ENCODE measurements at places on chromosomes 6 and 20.

DNA sequence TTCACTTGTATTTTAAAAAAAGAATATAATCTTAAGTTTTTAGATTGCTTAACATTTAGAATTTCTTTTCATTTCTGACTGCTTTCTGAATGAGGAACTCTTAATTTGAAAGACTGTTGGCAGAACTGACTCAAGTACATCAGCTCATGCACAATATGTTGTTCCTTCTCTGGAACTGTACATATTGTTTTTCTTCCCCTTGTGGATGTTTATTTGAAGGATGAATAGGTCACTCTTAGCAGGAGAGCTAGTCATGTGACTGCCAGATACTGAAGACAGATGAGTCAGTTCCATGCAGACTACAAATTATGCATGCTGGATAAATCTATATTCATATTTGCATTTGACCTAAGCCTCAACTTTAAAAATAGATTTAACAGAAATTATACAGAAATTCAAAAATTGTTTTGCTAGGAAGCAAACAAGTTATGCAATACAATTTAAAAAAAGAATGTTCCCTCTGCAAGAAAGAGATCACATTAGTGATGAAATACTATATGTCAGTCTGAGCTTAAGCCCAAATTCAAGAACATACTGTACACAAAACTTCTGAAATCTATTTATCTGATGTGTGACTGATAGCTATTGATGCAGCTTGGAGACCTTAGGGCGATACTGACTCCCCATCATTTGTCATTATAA lies 1274.9 kb upstream of the GJE1 start:
- no peak for DNase-seq

GRCh38 chr6:31592396-31592771 lies 422 bp downstream of the NCR3 start:
- no peak for DNase-seq

DNA sequence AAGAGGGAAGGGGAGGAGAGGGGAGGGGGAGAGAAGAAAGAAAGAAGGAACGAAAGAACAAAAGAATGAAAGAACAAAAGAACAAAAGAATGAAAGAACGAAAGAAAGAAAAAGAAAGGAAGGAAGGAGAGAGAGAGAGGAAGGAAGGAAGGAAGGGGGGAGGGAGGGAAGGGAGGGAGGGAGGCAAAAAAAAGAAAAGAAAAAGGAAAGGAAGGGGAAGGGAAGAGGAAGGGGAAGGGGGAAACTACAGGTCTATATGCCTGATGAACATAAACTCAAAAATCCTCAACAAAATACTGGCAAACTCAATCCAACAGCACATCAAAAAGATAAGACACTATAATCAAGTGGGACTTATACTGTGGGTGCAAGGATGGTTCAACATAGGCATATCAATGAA lies 13.7 kb upstream of the LGSN start:
- DNase-seq = no peak

DNA sequence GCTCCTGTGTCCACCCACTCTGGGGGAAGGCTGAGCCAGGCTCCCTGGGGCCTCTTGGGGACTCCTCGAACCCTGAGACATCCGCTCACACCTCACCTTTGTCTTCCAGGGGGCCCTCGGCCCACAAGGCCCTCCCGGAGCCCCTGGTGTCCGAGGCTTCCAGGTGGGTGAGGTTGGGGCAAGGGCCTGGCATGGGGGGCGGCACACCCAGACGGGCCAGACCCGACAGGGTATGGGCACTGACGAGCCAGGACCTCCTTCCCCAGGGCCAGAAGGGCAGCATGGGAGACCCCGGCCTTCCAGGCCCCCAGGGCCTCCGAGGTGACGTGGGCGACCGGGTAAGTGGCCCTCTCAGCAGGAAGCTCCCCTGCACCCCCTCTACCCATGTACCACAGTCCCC lies 13.4 kb downstream of the COL9A3 start:
- DNase-seq = no peak

GRCh38 chr6:139903411-139904157 lies 529.1 kb upstream of the CITED2 start:
- no peak for DNase-seq

DNA sequence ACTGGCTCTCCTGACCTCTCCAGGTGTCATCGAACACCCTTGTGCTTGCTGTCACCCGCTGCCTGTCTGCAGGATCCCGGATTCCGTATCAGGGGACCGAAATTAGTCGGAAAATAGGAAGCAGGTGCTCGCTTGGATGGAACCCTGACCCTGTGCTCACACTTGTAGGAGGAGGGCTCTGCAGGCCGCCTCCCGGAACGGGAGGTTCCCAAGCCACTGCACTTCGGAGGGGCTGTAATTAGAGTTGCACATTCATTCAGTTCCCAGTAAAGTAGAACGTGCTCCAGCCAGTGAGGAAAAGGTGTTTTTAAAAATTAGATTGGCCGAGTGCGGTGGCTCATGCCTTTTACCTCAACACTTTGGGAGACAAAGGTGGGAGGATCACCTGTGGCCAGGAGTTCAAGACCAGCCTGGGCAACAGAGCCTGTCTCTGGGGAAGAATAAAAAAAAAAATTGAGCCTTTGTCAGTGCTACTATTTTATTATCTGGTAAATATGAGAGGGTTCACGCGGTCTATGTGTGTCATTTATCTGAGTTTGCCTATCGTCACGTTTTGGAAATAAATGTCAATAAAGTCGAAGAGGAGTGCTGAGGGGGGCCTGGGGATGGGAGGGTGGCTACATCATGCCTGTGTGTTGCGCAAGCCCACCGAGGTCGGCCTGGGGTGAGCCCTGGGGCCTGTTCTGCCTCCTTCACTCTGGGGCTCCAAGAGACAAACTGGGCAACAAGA lies 1.5 kb upstream of the GMEB2 start:
- no peak for DNase-seq

GRCh38 chr20:61192337-61192950 lies 59.6 kb upstream of the CDH4 start:
- DNase-seq = no peak

DNA sequence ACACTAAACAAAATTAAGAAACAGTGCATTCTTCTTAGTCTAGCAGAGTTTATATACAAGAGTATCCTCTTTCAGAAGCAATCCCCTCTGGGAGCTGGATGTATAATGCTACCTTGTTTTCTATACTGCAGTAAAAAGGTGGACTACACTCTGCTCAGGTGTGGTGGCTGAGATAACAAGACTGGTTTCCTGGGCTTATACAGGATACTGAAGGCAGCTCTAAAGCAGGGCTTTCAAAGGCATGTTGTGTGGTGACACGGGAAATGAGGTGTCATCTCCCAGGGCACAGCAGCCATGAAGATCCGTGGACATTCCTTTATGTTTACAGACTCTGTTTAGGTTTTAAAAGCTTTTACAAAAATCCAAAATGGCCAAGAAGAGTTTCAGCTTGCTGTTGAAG lies 136.7 kb downstream of the MAP3K4 start:
- no peak for DNase-seq

GRCh38 chr6:24631671-24632070 lies 14.3 kb downstream of the KIAA0319 start:
- no peak for DNase-seq

DNA sequence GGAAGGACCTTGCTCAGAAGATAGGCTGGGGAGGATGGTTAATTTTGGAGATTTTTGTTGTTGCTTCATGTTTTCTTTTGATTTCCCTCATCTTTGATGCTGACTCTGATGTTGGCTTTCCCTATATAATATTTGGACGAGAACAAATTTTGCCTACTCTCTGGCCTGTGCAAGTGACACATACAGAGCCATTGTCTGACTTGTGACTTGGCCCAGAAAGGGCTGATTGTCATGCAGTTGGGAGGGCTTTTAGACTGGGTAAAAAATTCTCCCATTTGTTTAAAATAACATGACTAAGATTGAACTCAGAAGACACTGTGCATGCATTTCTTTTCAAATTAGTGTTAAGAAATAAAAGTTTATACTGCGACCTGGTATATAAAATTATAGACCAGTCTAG lies 98.6 kb upstream of the SUPT3H start:
- no peak for DNase-seq

DNA sequence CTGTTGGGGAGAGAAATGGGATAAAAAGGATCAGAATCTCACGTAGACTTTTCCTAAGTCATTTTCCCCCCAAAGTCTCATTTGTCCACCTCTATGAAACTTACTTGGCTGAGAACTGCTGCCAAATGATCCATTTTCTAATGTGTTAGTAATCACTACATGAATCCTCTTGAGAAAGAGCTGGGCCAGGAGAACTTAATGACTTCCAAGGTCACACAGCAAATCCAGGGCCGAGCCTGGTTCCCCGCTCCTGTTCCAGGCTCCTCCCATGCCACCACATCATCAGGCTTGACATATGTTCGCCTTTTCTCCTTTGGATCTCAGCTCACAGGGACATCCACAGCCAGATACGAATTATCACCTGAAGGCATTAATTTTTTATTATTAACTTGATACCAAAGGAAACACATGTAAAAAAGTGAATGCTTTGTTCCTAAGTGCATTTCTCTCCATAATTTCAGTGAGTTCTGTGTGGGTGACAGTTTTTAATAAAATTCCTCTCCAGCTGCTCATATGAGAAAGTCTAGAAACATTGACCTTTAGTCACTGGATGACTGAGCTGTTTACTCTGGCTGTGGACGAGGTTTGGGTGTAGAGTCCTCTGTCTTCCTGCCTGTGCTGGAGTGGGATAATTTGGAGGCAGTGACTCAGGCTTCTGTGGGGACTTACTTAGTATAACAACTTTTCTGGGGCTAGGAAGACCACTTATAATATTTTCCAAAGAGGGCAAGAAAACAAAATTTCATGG lies 276.3 kb downstream of the PAX1 start:
- DNase-seq = no peak

- DNase-seq = peak; percentile 6
Observed at GRCh38 chr20:40563296-40563950, 125.6 kb downstream of the MAFB start.

- DNase-seq = no peak
Observed at GRCh38 chr20:3209257-3209945, at the start of gene ITPA. TSS of gene ITPA (plus strand) at chr20:3209498. CDS start at chr20:3209552, 54 bp downstream.

- no peak for DNase-seq
Observed at GRCh38 chr6:36964908-36965307, 10.4 kb downstream of the PI16 start.

DNA sequence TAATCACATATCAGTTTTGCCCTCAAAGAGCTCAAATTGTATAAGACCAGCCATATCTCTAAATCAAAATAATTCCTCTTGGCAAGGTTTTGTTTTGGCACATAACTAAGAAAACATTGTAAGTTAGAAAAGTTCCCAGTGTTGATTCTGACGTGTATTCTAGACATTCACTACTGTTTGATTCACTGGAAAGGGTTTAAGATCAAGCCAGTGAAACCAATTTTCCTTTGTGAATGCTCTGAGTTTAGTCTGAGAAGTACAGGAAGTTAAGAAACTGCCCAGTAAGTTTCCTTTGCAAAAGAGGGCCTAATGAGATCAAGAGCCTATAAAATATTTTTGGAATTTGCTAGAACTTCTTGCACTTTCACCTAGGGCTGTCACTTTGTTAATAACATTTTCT lies 143.0 kb downstream of the FNDC1 start:
- DNase-seq = no peak

GRCh38 chr6:156585859-156586258 lies 191.3 kb upstream of the ARID1B start:
- no peak for DNase-seq

- DNase-seq = no peak
Observed at GRCh38 chr6:12608874-12609273, 107.7 kb upstream of the PHACTR1 start.

DNA sequence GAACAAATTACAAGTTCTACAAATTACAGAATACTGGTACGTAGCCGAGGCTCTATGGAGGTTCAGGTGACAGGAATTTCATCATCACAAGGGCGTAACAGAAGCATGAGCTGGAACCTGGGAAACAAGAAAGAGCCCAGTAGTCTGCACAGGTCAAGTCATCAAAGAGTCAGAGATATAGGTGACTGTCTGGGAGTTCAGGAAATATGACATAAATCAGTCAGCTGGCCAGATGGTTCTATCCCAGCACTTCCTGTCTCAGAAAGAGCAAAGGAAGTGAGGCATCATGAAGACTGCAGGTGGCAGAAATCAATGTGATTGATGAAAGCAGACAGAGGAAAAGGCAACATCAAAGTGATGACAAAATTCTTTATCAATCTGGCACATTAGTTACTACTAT lies 23.3 kb downstream of the MYCT1 start:
- no peak for DNase-seq

DNA sequence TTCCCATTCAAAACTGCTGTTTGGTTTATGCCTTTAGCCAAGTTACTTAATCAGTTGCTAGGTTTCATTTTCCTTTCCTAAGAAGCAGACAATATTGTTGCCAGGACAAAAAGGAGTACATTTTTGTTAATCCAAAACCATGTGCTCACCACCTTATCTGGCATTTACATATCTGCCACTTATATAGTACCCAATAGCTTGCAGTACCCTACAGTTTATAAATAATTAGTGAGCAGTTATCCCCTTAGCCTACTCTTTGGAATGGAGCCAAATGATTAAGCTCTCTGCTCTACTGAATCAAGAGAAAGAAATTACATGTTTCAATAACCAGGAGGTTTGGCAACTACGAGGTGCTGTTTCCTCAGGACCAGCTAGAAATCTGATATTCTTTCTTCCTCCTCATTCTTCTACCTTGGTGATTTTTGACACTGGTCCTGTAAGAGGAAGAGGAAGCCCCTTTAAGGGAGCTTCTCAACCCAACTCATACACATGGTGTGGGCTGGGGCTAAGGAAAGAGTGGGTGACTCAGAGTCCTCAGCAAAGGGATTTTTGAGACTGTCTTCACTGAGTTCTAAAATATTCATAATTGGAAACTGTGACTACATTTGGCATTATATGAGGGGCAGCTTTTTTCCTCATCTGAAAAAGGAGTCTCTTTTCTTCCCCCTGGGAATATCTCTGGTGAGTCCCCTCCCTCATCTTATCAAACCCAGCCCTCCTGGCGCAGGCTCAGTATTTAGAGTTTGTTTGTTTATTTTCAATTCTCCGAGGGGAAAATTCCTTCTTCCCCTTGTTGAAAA lies 1.5 kb downstream of the ZNFX1 start:
- DNase-seq = no peak

DNA sequence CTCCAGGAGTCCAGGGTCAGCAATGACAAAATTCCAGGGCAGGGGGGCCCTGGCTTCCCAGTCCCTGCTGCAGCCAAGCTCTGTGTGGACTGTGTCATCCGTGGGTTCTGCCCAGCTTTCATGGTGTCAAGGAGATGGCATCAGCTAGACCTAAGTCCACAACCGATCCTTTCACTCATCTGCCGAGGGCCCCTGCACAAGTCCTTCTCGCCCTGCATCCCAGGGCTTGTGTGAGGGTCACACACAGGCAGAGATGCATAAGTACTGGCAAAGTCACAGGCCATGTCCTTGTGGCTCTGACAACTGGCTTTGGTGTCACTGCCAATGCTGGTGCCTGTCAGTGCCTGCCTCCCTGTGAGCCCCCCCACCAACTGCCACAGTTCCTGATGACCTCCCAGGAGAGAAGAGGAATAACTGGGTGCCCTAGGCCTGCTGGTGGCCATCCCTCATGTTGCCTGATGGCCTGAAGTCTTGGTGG lies 181.4 kb upstream of the CST7 start:
- DNase-seq = no peak

- no peak for DNase-seq
Observed at GRCh38 chr6:106963544-106963943, 11.0 kb downstream of the CD24 start.

GRCh38 chr6:14110001-14110818 lies 7.4 kb upstream of the CD83 start:
- DNase-seq = no peak

GRCh38 chr20:63100174-63100925 lies 93.6 kb upstream of the BHLHE23 start:
- DNase-seq = no peak

All from esophagus squamous epithelium (tissue), 5 donors.